ENCODE measurements at places on chromosomes 13 and 19. TPM values are rescaled to one million over a fixed set of nuclear protein-coding genes. Genes with fewer than 3 reads are reported as not detected.

COX6B2 gene
- 2.7 TPM for total RNA-seq

GEMIN7 gene
- total RNA-seq, result 137 TPM

ZFP28 gene
- total RNA-seq, result not detected

ZNF724 gene
- 0.70 TPM for total RNA-seq

RASIP1 gene
- total RNA-seq, result 0.34 TPM

PLIN4 gene
- 8.5 TPM for total RNA-seq

MCEMP1 gene
- total RNA-seq, result not detected

VSTM1 gene
- not detected for total RNA-seq

OR7A5 gene
- not detected for total RNA-seq

SLC6A16 gene
- 0.26 TPM for total RNA-seq

WDR87 gene
- total RNA-seq, result not detected

ZNF211 gene
- 8.1 TPM for total RNA-seq

TYROBP gene
- total RNA-seq, result not detected

LRP3 gene
- not detected for total RNA-seq

ZSCAN4 gene
- not detected for total RNA-seq

NALCN gene
- not detected for total RNA-seq

LCP1 gene
- total RNA-seq, result not detected

LGALS14 gene
- total RNA-seq, result not detected

PSG2 gene
- not detected for total RNA-seq

HIPK4 gene
- total RNA-seq, result not detected

ZNF878 gene
- not detected for total RNA-seq

ETV2 gene
- total RNA-seq, result 2.0 TPM

ZNF208 gene
- total RNA-seq, result not detected

ZNF99 gene
- total RNA-seq, result not detected

IFNL1 gene
- total RNA-seq, result not detected

GPR12 gene
- total RNA-seq, result not detected

KLF16 gene
- 34.5 TPM for total RNA-seq

LHFPL6 gene
- total RNA-seq, result not detected

KLK2 gene
- total RNA-seq, result not detected

SHC2 gene
- total RNA-seq, result 0.29 TPM

LDLR gene
- 202 TPM for total RNA-seq

HSD17B14 gene
- not detected for total RNA-seq

NOVA2 gene
- total RNA-seq, result not detected

ZNF805 gene
- 13.5 TPM for total RNA-seq

CYP4F8 gene
- not detected for total RNA-seq

ZNF547 gene
- total RNA-seq, result 3.2 TPM

CRLF1 gene
- total RNA-seq, result not detected

SBNO2 gene
- total RNA-seq, result 49.6 TPM

ZNF229 gene
- total RNA-seq, result not detected

CNFN gene
- total RNA-seq, result 4.3 TPM

MUC16 gene
- total RNA-seq, result 0.03 TPM

ERCC5 gene
- 33.1 TPM for total RNA-seq

MYCBP2 gene
- 54.9 TPM for total RNA-seq

SPIB gene
- not detected for total RNA-seq

ZIC5 gene
- not detected for total RNA-seq

ZNF557 gene
- total RNA-seq, result 4.1 TPM

PLK5 gene
- not detected for total RNA-seq

FBXL3 gene
- total RNA-seq, result 49.2 TPM

All from HT-29 (cell line).